ENCODE measurements at places on chromosomes 3 and 15. TPM values are rescaled to one million over a fixed set of nuclear protein-coding genes. Genes with fewer than 3 reads are reported as not detected.
A peak's percentile ranks its signal among the peaks of the same experiment; 100 is the strongest.

Gene SEMA3B
- 57.4 TPM for total RNA-seq

- no peaks in the 10 kb centered on the region for H3K4me1 ChIP-seq
- H3K27ac ChIP-seq: no peak overlapping the region
- H3K4me3 ChIP-seq: no peak overlapping the region
- peak; percentile 63 for DNase-seq
- H3K36me3 ChIP-seq: no peaks in the 10 kb centered on the region
- no peaks in the 10 kb centered on the region for H3K27me3 ChIP-seq
These were observed 20.9 kb downstream of the FBLN2 start for GRCh38 chr3:13569641-13570390.

DNA sequence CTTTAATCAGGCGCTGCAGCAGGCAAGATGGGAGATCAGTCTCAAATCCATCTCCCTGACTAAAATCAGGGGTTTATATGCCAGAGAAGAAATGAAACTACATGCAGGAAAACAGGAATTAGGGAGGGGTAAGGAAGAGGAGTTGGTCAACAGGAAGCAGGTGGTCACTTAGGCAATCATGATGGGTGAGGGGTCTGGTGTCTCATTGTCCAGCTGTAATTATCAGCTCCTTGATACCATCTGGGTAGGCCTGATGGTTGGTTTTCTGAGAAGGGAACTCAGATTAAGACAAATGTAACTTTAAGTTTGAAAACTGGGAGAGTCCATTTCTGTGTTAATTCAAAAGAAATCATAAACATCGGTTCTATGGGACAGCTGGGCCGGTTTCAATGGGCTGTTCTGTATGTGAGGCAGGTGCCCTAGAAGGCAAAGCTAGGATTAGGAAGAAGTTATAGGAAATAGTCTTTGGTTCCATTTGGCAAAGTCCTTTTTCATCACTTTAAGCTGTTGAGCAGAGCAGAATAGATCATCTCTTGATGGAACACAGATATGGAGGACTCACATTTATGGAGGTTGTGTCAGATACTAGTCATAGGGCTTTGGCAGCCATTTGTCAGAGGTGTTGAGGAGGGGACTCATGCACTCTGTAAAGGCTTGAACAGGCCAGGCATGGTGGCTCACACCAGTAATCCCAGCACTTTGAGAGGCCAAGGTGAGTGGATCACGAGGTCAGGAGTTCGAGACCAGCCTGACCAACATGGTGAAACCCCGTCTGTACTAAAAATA, 149.4 kb downstream of the VGLL4 start:
- H3K36me3 ChIP-seq: no peaks in the 10 kb centered on the region
- DNase-seq: no peak
- H3K4me1 ChIP-seq: no peaks in the 10 kb centered on the region
- no peak overlapping the region for H3K4me3 ChIP-seq

DNA sequence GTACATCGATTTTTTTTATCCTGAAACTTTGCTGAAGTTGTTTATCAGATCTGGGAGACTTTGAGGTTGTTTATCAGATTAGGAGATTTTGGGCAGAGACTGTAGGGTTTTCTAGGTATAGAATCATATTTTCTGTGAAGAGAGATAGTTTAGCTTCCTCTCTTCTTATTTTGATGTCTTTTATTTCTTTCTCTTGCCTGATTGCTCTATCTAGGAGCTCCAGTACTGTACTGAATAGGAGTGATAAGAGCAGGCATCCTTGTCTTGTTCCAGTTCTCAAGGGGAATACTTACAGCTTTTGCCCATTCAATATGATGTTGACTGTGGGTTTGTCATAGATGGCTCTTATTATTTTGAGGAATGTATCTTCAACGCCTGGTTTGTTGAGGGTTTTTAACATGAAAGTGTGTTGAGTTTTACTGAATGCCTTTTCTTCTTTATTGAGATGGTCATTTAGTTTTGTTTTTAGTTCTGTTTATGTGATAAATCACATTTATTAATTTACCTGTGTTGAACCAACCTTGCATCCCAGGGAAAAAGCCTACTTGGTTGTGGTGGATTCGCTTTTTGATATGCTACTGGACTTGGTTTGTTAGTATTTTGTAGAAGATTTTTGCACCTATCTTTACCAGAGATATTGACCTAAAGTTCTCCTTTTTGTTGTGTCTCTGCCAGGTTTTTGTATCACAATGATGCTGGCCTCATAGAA, 14.9 kb upstream of the DNAAF4 start:
- H3K27ac ChIP-seq: no peak overlapping the region
- DNase-seq: no peak
- H3K4me3 ChIP-seq: no peak overlapping the region
- H3K4me1 ChIP-seq: no peaks in the 10 kb centered on the region
